ENCODE measurements at places on chromosomes 6 and 20.

GRCh38 chr20:11008444-11009033 lies 334.7 kb upstream of the JAG1 start:
- no peak for DNase-seq

DNA sequence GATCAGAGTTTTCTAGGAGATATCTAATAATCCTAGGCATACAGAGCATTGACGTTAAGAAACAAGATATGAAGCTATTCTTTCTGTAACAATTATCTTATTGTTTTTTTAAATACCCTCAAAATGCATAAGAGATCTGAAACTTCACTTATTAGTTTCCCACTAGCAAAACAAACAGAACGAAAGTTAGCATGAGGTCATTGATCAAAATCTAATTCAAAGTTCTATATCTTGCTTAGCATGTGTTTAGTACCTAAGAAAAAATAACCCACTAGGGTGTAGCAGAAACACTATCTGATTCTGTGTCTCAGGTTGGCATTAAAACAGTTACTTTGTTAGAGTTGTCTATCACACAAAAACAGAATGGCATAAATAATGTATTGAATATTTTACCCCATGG lies 1288.4 kb downstream of the EPHA7 start:
- no peak for DNase-seq

- no peak for DNase-seq
Measured at GRCh38 chr6:145784683-145785082, 29.9 kb downstream of the FBXO30 start.

DNA sequence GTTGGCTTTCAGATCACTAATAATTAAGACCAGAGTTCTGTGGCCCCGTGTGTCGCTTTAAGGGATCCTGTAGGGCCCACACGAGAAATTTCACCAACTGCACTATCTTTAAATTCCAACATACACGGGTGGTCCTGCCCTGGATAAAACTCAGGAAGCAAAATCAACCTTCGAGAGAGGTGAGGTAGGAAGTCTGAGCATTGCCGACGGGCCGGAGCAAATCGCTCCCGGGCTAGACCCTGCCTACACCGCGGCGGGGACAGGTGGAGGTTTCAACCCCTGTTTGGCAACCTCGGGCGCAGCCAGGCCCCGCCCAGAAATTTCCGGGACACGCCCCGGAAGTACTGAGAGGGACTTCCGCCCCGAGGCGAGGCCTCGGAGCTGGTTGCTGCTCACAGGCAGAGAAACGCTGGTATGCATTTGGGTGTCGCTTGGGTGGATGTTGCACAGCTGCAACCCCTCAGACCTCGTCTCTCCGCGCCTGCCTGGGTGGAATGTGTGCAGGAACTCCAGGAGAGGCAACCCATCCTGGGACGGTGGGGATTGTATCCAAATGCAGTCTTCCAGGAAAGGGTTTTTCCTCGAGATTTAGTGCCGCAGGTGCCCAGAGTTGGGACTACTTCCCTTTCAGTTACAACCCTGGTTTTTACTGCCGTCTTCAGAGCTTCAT lies 19.9 kb downstream of the ZKSCAN8 start:
- DNase-seq: peak; percentile 9

DNA sequence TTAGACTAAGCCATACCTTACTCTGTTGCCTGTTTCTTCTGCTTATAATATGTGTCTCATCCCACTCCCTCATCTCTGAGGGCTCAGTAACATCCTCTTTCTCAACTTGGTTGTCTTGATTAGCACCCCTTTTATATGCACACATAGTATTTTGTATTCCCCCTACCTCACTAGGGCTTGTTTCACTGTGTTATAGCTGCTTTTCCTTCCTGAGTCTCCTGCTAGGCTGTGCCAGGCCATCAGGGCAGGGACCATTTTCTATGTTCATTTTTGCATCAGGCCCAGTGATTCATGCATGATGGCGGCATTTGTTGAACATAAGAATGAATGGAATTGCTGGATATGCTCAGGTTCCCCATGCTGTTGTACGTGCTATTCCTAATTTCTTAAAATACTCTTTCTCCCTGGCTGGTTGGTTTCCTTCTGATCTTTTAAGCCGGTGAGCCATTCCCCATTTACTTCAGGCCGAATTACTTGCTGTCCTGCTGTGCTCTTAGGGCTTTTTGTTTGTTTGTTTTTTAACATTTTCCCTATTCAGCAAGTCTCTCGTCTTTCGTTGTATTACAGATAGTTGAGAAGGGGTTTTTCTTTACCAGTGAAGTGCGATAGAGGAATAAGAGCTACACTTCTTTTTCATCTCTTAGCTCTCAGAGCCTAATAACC lies 183.2 kb downstream of the CARMIL1 start:
- DNase-seq: no peak

- no peak for DNase-seq
Measured at GRCh38 chr6:62037445-62037844, 248.6 kb downstream of the KHDRBS2 start.

DNA sequence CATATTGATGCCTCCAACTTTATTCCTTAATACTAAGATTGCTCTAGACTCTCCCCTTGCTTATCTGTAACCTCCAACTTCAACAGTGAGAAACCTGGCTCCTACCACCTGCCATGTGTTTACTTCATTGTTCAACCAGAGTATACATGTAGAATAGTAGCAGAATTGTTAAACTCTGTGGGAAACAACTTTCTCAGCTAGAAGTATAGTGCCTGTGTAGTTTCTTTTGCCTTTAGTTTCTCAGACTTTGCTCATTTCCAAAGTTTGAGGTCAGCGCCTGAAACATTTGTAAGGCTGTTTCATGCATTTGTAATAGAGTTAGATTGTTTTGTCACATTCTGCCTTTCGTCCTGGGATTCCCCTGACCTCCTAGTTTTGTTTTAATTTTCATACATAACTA lies 34.9 kb upstream of the HECA start:
- DNase-seq: no peak

DNA sequence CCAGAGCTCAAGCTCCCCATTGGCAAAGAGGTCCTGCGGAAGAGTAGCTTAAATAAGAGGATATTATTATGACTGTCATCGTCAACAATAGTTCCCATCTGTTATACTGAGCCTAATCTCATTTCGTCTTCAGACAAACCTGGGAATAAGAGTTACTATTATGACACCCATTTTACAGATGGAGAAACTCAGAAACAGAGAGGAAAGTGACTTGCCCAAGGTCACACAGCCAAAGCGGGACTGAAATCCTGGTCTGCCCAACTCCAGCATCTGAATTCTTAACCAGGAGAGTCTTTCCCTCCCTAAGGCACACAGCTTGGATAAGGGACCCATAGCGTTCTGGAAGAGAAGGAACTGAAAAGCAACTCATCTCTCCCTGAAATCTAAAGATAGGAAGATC lies 23.4 kb downstream of the PTGIS start:
- no peak for DNase-seq

- no peak for DNase-seq
Measured at GRCh38 chr6:168097621-168098430, 18.8 kb upstream of the FRMD1 start.

DNA sequence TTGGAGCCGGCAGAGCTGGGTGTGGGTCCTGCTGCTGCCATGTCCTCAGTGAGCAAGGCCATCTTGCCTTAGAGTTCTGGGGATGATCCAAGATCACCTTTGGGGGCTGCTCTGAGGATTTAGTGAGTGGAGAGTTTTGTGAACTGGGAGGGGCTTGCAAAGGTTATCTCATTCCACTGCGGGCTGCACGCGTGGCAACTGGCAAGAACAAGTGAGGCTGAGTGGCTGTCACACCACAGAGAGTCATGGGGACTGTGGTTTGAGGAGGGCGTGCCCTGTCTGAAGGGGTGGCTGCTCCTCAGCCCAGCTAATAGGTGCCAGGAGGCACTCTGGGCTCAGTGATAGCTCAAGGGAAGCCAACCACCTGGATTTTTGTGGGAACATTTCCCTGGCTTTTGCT lies 37.6 kb downstream of the TTLL9 start:
- no peak for DNase-seq

- no peak for DNase-seq
Measured at GRCh38 chr6:155382338-155382685, 68.0 kb upstream of the TFB1M start.

- no peak for DNase-seq
Measured at GRCh38 chr6:143465546-143465945, 14.9 kb downstream of the PEX3 start.

DNA sequence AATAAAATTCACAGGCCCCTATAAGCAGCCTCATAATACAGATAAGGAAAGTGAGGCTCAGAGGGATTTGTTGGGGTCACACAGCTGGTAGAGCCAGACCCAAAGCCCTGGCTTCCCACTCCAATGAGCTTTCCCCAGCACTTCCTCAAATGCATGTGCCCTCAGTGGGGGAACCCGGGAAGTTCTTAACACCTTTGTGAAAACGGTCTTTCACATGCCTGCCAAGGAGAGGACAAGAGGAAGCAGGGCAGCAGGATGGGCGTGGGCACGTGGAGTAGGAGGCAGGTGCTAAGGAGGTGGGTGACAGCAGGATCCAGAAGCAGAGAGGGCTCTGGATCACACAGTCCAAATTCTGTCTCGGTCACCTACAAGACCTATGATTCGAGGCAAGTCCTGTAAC lies 598 bp downstream of the PI16 start:
- DNase-seq: no peak

- DNase-seq: no peak
Measured at GRCh38 chr20:38609815-38610214, 8.2 kb downstream of the ARHGAP40 start.

DNA sequence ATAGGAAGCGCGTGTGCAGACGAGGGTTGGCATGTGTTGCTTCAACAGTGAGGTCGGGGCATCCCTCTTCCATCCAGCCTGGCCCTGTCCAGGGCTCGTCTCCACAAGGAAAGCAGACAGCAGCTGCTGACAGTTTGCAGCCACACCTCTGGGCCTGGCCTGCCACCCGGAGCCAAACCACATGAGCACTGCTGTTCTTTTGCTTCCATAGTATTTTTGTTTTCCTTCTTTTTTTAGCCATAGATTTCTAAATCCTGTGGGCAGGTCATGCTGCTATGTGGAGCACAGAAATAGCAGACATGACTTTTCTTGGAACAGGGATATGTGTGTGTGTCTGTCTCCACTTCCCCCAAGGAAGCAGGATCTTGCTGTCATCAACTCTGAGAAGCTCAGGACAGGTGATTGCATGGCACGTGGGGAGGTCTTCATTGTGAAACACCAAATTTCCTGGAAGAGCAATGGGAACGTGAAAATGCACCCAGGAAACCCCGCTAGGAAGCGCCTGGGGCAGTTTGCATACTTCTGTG lies 167.4 kb downstream of the DTNBP1 start:
- no peak for DNase-seq

- DNase-seq: no peak
Measured at GRCh38 chr6:14075095-14075503, 42.5 kb upstream of the CD83 start.

DNA sequence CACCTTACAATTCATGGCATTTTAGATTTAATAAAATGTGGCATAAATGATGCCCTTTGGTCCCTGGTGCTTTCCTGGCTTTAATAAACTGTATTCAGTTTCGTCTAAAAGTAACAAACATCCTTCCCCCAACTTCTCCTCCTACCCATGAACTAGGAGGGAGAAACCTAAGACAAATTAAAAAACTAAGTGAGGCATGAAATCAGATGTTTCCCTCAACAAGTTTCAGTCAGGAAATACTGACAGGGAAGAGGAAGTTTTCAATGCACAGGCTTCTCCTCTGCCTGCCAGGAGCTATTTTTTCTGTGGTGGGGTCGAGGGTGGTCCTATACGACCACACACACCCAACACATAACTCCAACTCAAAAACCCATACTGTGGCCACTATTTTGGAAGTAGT lies 10.0 kb downstream of the HBS1L start:
- DNase-seq: no peak

DNA sequence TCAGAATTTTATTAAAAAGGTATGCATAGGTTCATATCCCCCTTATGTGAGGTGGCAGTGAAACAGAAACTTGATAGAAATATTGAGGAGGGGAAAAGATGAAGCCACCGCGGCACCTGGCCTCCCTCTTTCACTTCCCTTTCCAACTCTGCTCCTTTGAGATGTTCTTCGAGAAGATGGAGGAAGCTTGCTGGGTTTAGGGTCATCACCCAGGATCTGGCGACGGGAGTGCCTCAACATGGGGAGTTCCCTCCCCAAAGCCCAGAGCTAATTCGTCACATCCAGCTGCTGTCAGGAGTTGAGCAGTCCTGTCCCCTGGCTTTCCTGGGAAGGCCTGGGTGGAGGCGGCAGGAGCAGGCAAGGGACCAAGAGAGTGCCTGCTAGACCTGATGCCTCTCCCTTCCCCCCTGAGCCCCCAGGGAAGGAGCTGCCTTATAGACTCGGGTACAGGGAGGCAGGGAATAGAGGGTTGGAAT lies 29.1 kb downstream of the RREB1 start:
- DNase-seq: no peak

DNA sequence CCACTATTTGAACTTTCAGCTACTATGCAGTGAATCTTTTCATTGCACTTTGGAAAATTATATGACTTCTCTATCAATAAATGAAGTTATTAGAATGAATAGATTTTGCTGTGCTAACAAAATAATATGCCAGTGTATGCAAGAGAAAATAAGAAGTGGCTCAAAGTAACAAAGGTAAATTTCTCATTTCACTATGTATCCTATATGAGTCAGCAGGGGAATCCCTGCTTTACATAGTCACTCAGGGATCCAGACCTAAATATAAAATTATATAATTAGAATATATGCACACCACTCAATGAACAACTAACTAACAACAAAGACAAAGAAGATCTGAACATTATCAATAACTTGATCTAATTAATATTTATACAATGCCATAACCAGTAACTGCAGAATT lies 390.8 kb upstream of the IRAK1BP1 start:
- no peak for DNase-seq

- no peak for DNase-seq
Measured at GRCh38 chr20:1317545-1318255, 11.2 kb downstream of the SDCBP2 start.

GRCh38 chr6:34070315-34071135 lies 75.4 kb downstream of the GRM4 start:
- no peak for DNase-seq

DNA sequence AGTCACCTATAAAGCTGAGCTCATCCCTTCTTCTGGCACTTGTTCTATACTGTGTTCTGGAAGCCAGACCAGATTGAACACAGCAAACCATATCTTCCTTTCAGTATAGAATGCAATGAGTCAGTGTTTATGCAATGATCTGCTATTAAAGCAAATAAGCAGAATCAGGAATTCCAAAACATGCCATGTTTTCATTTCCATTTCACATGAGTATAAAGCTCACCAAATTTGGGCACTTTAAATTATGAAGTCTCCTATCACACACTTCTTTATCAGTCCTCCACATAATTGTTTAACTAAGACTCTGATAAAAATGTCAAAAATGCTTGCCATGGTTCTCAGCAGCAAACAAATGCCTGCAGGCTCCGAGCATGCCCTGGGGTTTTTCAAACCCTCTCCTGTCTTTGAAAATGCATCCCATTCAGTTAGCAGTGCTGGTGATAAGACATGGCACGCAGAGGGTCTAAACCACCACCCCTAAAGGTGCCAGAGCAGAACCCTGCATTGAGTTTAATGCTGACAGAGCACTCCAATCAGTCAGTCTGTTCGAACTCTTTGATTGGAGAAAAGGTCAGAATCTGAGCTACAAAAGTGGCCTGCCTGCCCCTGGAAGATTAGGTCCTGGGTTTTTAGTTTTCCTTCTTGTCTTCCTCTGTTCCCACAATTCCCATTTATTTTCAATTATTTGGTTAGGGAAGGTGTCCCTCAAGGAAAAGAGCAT lies 234.1 kb downstream of the GMPR start:
- no peak for DNase-seq

- DNase-seq: no peak
Measured at GRCh38 chr6:85675030-85675819, 32.5 kb upstream of the SYNCRIP start.

- peak; percentile 9 for DNase-seq
Measured at GRCh38 chr6:47787620-47788497, 6.0 kb downstream of the OPN5 start.

GRCh38 chr6:113600551-113601339 lies 256.4 kb upstream of the MARCKS start:
- no peak for DNase-seq
